ENCODE measurements at places on chromosomes 3 and 15.

DNA sequence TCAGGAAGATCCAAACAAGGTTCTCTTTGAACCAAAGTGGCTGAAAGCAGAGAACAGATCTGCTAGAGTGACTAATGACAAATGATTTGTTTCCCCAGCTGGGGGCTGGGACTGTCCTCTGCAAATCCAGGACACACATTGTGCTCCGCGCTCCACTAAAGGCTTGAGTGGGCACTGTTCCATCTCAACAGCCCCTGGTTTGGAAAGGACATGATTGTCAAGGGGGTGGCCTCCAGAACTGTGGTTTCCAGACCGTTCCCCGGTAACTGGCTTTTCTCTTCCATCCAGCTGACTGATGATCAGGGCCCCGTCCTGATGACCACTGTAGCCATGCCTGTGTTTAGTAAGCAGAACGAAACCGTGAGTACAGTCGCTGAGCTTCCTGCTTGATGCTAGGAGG, 91.0 kb downstream of the LRTM1 start:
- no peak for DNase-seq

- DNase-seq, result no peak
Measured at GRCh38 chr3:126672741-126673140, 17.8 kb upstream of the TXNRD3 start.

GRCh38 chr3:117217760-117218316, 508.3 kb downstream of the TUSC7 start:
- DNase-seq, result no peak

- DNase-seq, result no peak
Measured at GRCh38 chr3:3664935-3665334, 134.3 kb upstream of the LRRN1 start.

GRCh38 chr15:60972866-60973265, 256.2 kb downstream of the RORA start:
- DNase-seq, result no peak

GRCh38 chr3:134404366-134404885, 30.2 kb upstream of the AMOTL2 start:
- DNase-seq, result no peak

- DNase-seq, result no peak
Measured at GRCh38 chr3:191762323-191762960, 301.5 kb downstream of the PYDC2 start.

GRCh38 chr15:77347197-77347596, 72.7 kb downstream of the PEAK1 start:
- no peak for DNase-seq

GRCh38 chr3:55815262-55815661, 328.2 kb upstream of the WNT5A start:
- DNase-seq, result no peak

GRCh38 chr15:60039316-60039715, 35.2 kb downstream of the FOXB1 start:
- no peak for DNase-seq

- DNase-seq, result no peak
Measured at GRCh38 chr3:190258634-190259033, 63.6 kb downstream of the CLDN1 start.

DNA sequence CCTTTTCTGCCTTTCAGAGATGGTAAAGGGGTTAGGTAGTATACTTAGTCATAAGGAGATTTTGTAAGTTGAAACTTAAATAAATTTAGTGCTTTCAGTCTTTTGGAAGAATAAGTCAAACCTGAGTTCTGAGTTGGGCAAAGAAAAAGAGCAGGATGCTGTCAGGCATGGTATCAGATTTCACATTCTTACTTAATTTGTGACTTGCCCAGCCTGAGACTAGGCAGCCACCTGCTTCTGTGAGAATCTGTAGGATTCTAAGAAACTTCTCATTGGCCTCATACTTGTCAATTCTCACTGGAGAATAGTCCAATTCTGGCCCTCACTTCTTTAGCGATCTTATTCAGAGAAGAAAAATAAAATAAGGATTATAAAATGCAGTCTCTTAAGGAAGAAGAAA, 577.5 kb downstream of the DIPK2A start:
- no peak for DNase-seq

DNA sequence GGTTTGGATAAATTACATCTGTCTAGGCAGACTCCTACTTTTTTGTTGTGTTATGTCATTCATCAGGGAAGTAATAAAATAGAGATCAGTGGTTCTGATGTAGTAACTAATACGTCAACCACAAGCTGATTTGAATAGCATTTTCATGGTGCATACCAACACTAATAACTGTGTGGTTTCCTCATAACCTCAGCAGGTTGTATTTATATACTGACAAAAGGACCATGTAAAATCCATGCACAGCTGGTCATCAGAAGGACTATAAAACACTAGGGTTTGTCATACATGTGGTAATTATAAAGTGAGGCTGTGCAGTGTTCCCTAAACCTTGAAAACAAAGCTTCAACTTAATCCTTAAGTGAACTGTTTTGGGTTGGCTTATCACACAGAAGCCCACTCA, 216.8 kb upstream of the RBMS3 start:
- DNase-seq, result no peak

DNA sequence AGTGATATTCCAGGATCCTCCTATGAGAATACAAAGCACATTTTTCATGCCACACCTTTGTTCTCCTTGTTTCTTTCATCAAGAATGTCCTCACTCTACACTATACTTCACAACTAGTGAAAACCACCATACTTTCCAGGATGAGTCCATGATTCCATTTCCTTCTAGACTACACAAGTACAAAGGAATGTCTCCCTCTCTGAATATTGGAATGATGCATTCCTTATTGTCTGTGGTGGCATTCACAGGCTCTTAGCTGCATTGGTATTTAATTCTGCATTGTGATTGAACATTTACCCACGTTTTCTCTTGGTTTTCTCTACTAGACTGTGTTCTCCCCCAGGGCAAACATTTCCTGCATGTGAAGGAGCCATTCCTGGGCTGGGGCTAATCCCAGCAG, 217.5 kb downstream of the RAP2B start:
- no peak for DNase-seq

GRCh38 chr15:40368719-40369473, 10.9 kb downstream of the DISP2 start:
- DNase-seq, result no peak

- DNase-seq, result no peak
Measured at GRCh38 chr3:172185907-172186306, 146.5 kb downstream of the FNDC3B start.

DNA sequence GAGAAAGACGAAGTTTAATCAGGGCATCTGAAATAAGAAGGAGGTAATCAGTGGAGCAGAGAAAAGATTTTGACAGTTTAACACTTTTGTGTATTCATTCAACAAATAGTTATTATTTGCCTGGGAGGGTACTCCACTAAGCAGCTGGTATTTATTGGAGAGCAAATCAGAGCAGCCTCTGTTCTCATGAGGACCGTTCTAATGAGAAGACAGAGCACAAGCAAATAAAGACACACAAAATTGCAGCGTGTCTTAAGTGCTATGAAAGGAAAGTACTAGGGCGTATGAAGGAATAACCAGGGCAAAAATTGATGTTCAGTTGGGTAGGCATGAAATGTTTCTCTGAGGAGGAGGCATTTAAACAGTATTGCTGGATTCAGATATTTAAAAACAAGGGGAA, 302.9 kb upstream of the RARB start:
- DNase-seq, result no peak

DNA sequence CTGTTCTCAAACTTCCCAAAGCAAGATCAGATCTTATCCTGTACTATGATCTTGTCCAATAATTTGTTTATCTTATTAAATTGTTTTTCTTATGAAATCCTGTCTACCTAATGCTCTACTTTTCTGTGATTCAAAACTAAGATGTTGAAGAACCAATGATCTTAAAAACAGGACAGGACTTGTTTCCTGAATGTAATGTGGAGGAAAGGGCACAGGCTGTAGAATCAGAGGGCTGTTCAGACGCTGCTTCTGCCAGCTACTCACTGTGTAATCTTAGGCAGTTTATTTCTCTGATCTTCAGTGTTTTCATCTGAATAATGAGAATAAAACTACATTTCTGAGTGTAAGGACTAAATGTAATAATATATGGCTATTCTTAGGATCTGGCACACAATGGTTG, 20.1 kb upstream of the DMXL2 start:
- no peak for DNase-seq

DNA sequence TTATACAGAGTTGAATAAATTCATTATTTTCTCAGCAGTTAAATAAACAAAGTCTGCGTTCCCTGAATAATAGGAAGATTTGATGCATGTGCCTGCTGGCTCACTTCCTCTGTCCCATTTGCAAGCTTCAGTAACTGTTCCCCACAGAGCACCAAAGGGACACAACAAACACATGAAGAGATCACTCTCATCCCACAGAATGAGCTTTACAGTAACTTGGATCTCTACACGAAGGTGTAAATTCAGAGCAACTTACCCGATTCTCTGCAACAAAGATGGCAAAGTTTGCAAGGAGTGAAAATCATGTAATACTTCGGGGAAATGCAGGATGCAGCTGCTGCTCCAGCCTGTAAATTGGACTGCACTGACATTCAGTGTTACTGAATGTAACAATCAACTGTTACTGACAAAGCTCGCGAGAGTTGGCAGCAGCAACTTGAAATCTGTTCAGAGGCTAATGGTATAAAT, at the start of gene BCHE:
Gene BCHE (minus strand): TSS at position 366 of the 468 bp plus-strand sequence. CDS start 6,390 bp downstream, outside the sequence.
- no peak for DNase-seq

GRCh38 chr3:111159391-111159790, 87.8 kb downstream of the NECTIN3 start:
- no peak for DNase-seq

DNA sequence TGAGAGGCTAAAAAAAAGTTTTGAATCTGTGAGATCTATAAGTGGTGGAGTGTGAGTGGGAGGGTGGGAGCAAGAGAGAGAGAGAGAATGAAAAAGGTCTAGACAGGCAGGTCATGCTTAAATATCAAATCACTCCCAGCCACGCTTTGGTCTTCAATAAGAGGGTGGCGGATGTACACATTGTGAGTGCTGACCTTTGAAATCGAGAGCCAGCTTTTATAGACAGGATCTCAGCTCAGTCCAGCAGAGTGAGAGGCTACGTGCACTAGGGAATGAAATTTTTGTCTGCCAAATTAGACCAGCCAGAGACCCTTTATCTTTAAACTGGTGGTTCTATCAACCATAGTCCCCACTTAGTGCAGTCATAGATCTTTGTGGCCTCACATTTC, 342.3 kb upstream of the PROK2 start:
- no peak for DNase-seq

GRCh38 chr15:92990031-92990430, 89.9 kb downstream of the CHD2 start:
- no peak for DNase-seq

DNA sequence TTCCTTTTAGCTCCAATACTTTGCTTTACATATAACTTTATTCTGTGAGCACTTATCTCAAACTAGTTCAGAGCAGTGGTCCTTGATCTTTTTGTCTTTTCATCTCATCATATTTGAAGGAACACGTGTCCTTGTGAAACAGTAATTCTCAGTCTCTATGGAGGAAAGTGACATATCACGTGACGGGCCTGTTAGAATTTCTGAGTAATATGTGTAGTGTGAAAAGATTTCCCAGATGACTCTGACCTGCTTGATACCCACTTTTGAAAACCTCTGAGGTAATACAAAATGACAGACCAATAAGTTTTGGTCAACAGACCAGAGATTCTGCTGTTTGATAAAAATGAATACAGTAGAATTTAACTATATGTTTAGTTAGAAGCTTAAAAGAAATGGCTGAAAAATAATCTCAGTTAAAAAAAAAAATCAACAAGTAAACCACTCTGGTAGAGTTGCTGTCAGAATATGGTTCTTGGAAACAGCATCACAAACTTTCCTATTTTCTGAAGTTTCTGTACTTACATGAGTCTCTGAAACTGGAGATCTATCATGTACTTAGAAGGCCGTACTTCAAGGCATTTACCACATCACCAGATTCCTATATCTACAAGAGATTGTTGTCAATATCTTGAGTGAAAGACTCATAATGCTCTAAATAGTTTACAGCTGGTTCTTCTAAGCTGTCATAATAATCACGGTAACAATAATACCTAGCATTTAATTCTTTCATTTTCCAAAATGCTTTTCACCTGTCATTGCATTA, 590.2 kb upstream of the TBL1XR1 start:
- DNase-seq, result no peak

- no peak for DNase-seq
Measured at GRCh38 chr3:119703820-119704531, 1.2 kb downstream of the CFAP91 start.

DNA sequence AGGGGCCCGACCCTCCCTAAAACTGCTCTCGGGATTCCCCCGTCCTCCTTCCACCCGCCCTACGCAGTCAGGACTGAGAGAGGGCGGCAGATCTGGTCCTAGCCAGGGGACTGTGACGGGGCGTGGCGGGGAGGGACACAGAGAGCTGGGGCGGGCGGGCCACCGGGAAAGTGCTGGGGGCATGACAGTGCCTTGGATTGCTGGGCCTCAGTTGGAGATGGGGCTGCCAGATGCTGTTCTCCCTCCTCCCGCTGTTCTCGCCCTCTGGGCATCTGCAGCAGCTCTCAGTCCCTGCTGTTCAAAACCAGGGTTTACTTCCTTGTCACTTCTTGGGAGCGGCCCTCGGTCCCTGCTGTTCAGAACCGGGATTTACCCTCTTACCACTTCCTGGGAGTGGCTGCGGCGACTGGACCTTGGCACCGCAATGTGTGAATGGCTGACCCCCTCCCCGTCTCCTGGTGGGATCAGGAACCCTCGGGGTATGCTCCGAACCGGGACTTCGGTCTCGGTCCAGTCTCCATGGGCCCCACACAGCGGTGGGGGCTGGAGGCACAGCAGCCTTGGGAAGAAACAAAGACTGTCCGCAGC, 1.8 kb upstream of the RPP25 start:
- DNase-seq, result no peak

DNA sequence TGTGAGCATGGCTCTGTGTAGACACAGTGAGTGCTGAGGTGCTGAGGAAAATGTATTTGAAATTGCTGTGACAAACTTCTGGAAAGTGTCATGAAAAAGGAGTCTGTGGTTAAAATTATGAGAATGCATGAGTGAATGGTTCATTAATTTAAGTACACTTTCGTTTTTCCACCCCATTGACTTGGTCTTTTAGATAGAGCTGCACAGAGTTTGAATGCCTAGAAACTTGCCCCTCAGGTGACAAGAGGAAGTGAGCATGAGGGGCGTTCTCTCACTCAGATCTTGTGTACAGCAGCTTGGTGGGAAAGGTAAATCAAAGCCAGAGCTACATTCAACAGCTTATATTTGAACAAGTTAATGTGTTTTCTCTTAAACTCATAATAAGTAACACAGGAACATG, 296.8 kb downstream of the WDR72 start:
- DNase-seq, result no peak

Measured in activated T-cell treated with anti-CD3 and anti-CD28 coated beads for 1 hour (primary cell).